ENCODE measurements at places on chromosomes 16 and 17.

- peak; percentile 79 for DNase-seq
These were observed 31.1 kb downstream of the RAI1 start for GRCh38 chr17:17712268-17712924.

DNA sequence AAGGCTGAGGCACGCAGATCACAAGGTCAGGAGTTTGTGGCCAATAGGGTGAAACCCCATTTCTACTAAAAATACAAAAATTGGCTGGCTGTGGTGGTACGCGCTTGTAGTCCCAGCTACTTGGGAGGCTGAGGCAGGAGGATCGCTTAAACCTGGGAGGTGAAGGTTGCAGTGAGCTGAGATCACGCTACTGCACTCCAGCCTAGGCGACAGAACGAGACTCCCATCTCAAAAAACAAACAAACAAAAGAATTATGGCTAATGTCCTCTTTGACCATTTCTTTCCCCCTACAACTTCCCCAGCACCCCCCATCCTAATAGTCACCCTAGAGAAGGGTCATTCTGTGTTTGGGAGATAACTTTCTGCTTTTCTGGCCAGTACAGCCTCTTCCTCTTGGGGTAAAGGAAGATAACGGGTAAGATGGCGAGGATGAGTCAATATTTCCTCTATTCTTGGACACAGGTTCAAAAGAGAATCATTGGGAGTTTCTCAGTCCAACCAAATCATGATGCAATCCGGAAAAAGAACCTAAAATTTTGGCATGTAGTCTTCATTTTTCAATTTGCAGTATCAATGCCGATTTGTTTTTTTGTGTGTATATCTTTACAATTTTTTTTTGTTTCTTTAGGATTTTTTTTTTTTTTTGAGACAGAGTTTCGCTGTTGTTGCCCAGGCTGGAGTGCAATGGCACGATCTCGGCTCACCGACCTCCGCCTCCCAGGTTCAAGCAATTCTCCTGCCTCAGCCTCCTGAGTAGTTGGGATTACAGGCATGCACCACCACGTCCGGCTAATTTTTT is 107.6 kb upstream of the MED13 start:
- DNase-seq, result no peak

DNA sequence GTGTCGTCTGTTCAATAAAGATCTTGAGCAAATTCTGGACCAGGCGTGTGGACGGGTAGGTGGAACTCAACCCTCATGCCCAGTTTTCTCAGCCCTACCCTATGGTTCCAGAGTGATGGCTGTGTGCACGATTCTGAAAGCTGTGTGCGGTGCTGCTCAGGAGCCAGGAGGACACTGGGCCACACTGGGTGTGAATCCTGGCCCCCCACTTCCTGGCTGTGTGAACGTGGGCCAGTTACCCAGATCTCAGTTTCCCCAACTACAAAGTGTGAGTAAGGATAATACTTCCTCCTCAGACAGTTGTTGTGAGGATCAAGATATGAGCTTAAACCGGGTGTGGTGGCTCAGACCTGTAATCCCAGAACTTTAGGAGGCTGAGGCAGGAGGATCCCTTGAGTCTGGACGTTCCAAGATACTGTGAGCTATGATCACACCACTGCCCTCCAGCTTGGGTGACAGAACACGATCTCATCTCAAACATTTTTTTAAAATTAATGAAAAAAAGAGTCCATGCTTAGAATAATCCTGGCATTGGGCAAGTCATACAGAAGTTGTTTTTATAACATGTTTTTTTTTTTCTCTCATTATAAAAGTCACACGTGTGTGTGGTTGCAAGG is 14.7 kb upstream of the MPRIP start:
- DNase-seq, result no peak

GRCh38 chr17:56064506-56064905 is 88.8 kb upstream of the ANKFN1 start:
- no peak for DNase-seq

DNA sequence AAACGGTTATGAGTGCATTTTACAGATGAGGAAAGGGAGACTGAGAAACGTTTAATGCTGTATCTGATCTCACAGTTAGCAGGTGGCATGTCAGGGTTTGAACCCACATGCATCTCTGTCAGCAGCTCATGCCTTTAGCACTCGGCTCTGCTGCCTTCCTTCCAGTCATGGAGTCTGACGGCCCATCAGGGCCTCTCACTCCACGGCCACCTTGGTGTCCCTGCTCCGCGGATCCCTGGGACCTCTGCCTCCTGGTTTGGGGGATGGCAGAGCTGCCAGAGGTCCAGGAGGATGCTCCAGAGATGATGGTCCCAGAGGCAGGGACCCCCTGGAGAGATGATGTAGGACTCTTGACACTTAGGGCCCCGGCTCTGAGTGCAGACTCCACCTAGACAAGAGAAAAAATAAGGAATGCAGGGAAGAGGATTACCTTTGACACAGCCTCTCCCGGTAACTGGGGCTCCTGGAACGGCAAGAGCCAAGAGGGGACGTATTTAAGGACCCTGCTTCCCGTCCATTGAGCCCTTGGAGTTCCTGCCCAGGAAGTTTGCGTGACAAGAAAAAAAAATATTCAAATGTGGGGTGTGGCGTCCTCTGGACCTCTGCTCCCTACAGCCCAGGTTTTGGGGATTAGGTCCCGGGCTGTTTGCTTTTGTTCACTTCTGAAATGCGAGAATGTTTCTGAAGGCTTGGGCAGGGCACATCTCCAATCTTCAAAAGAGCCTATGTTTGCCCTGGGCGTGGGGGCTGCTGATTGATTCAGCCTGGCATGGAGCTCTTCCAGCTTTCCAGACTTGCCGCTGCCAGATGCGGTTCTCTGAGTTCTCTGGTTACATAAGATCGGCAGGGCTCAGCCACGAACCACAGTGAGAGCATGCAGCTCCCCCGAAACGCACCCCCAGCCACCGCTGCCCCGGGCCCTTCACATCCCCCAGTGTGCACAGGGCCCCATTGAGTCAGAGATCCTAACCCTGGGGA is at the start of gene ALDH3A1:
ALDH3A1 (minus strand) TSS at position 470 of the 978 bp plus-strand sequence. CDS start 3,169 bp downstream, outside the sequence.
- DNase-seq, result no peak

GRCh38 chr17:36612323-36612722 is 10.9 kb downstream of the MRM1 start:
- DNase-seq, result no peak

GRCh38 chr16:67893743-67894399 is 817 bp downstream of the PSKH1 start:
- no peak for DNase-seq

- peak; percentile 87 for DNase-seq
These were observed 4.3 kb downstream of the C16orf74 start for GRCh38 chr16:85746460-85747215.

DNA sequence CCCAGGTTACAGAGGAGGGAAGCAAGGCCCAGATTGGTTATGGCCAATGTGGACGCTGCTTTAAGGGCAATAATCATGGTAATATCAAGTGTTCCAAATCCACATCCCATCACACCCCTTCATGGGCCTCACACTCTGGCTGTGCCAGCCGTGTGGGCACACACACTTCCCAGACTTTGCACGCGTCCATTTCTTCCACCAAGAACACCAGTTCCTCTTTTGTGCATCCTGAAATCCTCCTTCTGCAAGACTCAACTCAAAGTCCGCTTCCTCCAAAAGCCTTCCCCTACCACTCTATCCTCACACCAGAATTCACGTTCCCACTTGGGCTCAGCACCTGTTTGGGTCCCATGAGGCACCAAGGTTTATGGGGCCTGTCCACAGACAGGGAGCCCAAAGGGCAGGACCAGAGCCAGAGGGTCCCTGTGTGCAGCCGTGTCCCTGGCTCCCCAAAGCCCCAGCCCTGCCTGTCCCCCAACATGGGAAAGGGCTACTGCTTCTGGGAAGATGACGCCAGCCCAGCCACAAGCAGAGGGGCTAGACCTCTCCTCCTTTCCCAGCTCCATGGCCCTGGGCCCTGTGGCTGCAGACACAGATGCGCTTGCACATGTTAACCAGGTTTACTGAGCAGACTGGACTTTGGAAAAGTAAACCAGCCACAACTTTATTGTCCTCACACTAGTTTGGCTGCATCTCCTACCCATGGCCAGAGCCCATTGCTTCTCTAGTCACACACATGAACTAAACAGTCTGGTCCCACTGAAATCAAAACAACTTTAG is 20.3 kb downstream of the SPNS3 start:
- DNase-seq, result no peak

GRCh38 chr17:72385475-72385874 is 264.7 kb downstream of the SOX9 start:
- DNase-seq, result no peak

- DNase-seq, result peak; percentile 77
These were observed 1.4 kb downstream of the EIF5A start for GRCh38 chr17:7308625-7309433.

GRCh38 chr17:48548523-48549280 is 3.8 kb upstream of the HOXB2 start:
- no peak for DNase-seq

- DNase-seq, result no peak
These were observed 15.4 kb upstream of the CLEC18A start for GRCh38 chr16:69935740-69936139.

DNA sequence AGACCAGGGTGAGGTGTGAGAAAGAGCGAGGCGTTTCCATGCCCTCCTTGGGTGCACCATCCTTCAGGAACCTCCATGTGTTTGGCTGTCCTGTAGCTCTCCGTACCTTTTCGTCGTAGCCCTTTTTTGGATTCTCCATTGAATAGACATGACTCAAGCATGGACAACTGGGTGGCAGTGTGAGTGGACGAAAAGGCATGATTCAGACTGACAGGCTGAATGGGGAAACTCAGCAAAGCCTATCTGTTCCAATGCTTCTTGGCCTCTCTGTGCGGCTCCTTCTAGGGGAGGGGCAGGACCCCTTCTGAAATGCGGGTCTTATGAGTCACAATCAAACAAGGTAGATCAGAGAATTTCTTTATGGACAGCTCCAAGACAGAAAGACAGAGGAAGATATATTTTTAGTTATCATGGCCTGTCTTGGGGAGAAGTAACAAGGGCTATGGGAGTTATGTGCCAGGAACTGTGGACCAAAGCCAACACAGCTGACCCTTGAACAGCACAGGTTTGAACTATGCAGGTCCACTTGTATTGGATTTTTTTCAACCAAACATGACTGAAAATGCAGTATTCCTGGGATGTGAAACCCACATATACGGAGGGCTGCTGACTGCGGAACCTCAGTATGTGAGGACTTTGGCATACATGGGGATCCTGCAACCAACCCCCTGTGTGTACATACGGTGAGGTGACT is 22.9 kb downstream of the ADORA2B start:
- DNase-seq, result no peak

DNA sequence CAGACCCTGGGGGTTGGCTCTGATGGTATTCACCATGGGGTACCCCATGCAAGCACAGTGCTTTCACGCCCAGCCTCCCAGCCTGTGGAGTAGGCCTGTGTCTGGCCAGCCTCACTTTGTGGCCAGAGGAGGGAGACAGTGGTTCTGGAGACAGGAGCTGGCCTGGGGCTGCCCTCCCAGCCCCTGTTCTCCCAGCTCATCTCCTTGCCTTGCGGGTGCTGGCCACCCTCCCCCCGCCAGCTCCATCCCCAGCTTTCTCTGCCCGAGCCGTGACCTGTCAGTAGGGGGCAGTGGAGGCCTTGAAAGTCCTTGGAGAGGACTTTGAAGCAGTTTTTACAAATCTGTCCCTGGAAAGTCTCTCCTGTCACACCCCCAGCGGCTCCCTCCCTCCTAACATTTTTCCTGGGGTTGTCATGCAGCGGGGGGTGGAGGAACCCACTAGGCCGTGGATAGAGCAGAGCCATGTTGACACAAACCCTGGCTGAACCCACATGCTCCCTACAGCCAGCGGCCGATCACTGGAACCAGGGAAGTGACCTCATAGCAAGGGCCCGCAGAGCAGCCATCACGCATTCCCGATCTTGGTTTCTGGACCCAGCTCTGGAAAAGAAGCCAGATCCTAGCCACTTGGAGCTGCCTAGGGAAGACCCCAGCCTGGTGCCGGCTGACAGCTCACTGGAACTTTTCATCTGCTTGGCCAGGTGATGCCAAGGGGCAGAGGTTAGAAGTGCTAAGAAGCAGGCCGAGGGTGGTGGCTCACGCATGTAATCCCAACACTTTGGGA is 289.4 kb downstream of the SEC14L1 start:
- DNase-seq, result peak; percentile 87

GRCh38 chr16:85222155-85222863 is 110.0 kb upstream of the CIBAR2 start:
- DNase-seq, result no peak

DNA sequence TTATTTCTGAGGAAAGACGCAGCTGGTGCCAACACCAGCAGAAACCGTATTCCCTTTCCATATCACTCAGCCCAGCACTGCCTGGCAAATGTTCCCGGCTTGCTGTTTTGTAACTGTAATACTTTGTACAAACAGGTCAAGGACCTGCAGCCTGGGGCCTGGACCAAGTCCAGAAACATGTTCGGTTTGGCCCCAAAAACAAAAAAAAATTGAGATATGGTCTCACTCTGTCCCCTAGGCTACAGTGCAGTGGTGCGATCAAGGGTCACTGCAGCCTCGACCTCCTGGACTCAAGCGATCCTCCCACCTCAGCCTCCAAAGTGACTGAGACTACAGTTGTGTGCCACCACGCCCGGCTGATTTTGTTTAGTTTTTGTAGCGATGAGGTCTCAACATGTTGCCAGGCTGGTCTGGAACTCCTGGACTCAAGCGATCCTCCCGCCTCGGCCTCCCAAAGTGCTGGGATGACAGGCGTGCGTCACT is 1.2 kb downstream of the HAGH start:
- no peak for DNase-seq

DNA sequence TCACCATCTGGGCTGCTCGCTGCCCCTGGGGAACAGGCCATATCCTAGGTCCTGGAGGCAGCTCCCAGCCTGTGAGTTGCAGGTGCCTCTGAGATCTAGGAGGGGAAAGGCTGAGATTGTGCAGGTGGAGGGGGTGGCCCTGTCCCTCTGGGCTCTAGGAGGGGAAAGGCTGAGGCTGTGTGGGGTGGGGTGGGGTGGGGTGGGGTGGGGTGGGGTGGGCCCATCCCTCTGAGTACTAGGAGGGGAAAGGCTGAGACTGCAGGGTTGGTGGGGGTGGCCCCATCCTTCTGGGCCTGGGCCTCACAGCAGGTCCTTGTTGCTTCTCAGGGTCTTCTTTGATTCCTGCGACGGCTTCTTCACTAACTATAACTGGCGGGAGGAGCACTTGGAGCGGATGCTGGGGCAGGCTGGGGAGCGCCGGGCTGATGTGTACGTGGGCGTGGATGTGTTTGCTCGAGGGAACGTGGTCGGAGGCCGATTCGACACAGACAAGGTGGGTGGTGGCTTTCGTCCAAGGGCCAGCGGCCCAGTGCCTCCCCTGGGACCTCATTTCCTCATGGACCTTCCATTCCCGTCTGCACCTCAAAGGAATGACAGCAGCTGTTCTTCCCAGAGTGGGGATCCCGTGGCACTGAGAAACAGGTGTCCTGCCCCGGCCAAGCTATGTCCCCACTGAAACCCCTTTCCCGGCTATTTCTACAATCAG is 7.1 kb downstream of the ENGASE start:
- DNase-seq, result no peak

GRCh38 chr17:66369830-66370229 is 67.4 kb downstream of the PRKCA start:
- DNase-seq, result no peak

GRCh38 chr16:10220942-10221341 is 38.7 kb upstream of the GRIN2A start:
- DNase-seq, result no peak

- DNase-seq, result no peak
These were observed 33.0 kb downstream of the NTN1 start for GRCh38 chr17:9054126-9054975.

- DNase-seq, result no peak
These were observed 1.8 kb downstream of the NAGS start for GRCh38 chr17:44006272-44006597.

GRCh38 chr17:16328997-16329396 is 24.3 kb downstream of the CENPV start:
- no peak for DNase-seq

GRCh38 chr16:85249418-85250146 is 137.3 kb upstream of the CIBAR2 start:
- DNase-seq, result no peak
